ENCODE measurements at places on chromosomes 13 and 19.

DNA sequence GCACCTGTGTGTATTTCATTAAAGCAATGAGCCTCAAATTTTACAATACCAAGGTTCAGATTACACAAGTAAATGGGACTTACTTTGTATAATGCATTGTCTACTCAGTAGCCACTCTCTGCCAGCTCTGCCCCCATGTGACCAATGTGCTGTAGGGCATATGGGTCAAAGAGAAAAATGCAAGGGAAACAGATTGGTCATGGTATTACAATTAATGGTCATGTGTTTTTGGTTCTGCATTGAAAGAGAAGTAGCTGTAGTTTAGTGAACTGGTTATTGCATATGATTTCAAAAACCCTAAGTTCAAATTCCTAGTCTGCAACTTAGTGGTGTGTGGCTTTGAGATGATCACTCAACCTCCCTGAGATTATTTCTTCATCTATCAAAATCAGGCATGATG, 545.4 kb downstream of the SUCLA2 start:
- DNase-seq = no peak

GRCh38 chr13:92460479-92460878, 766.1 kb upstream of the GPC6 start:
- no peak for DNase-seq

DNA sequence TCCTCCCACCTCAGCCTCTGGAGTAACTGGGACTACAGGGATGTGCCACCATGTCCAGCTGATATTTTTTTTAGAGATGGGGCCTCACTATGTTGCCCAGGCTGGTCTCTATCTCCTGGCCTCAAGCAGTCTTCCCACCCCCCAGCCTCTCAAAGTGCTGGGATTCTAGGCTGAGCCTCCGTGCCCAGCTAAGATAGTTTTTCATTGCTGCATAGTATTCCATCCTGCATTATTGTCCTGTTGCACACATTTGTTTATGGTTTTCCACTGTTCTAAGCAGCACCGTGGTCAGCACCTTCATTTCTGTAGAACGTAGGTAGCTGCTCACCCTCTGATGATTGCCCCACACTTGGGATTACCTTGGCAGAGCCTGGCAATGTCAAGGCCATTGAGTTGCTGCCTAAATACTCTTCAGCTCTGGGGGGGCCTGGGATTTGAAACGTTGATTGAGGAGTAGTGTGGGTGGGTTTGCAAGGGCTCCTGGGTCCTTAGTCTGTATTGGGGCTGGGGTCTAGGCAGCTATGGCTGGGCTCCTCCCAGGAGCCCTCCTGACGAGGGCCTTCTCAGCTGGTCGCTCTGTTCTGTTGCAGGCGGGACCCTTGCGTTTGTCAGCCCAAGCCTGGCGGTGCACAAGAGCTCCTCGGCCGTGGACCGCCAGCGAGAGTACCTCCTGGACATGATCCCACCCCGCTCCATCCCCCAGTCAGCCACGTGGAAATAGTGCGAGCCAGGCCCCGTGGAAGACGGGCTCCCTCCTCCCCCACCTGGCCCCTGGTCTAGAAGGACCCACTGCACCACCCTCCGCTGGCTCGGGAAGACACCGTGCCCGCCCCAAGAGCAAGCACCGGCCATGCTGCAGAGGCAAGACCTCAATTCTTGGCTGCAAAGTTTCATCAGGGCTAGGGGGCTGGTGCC, 10.3 kb downstream of the TSSK6 start:
- no peak for DNase-seq

DNA sequence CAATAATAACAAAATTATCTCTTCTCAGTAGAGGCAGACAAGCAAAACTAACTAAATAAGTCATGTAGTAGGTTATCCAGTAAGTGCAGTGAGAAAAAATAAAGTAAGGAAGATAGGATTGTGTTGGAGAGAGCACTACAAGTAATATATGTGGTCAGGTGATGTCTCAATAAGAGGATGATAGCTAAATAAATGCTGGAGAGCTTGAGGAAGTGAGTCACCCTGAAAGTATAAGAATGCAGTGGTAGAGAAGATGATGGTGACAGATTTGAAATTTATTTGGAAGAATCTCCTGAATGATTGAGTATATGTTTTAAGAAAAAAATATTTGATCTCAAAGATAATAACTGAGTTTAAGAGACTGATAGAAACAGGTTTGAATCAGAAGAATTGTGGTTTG, 152.2 kb upstream of the PRR20A start:
- DNase-seq = no peak

GRCh38 chr13:63311587-63311986, 1895.9 kb upstream of the PCDH20 start:
- no peak for DNase-seq

- DNase-seq = no peak
Observed at GRCh38 chr13:102040812-102041211, 361.0 kb downstream of the FGF14 start.

GRCh38 chr19:47726467-47726866, 13.2 kb downstream of the EHD2 start:
- no peak for DNase-seq

GRCh38 chr13:103101901-103102300, 35.7 kb upstream of the SLC10A2 start:
- no peak for DNase-seq

DNA sequence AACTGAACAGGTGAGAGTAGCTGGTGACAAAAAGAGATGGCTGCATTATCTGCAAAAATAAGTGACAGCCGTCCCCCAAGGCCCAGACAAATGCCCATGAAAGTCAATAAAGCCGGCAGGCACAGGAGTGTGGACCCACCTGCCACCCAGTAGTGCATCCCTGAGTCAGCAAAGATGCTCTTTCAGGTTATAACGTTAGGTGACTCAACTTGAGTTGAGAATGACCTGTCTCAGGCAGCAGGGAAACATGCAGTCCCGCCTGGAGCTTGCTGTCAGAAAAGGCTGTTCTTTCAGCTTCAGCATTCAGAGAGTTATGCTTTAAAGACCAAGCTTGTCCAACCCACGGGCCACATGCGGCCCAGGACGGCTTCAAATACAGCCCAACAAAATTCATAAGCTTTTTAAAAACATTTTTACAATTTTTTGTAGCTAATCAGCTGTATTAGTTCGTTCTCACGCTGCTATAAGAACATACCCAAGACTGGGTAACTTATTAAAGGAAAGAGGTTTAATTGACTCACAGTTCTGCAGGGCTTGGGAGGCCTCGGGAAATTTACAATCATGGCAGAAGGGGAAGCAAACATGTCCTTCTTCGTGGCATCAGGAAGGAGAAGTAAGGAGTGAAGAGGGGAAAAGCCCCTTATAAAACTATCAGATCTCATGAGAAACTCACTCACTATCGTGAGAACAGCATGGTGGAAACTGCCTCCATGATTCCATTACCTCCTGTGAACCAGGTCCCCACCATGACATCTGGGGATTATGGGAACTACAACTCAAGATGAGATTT, 110.4 kb downstream of the RAB20 start:
- DNase-seq = no peak

- no peak for DNase-seq
Observed at GRCh38 chr13:84946192-84946591, 853.0 kb downstream of the SLITRK6 start.

DNA sequence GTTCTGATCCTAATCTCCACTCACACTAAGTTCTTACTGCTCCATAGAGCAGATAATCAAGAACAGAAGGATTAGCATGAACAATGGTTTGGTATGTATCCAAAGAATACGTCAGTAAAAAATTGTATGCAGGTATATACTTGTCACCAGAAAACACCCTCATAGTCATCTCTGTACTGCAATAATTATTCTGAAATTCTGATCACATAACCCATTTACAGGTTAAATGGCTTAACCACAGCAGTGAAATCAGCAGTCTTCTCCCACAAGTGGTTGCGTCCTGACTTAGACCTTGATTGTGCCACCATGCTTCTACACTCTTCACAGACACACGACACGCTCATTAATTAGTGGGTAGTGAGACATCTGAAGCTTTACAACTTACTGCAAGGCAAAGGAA, 50.9 kb downstream of the LNX2 start:
- DNase-seq = no peak

DNA sequence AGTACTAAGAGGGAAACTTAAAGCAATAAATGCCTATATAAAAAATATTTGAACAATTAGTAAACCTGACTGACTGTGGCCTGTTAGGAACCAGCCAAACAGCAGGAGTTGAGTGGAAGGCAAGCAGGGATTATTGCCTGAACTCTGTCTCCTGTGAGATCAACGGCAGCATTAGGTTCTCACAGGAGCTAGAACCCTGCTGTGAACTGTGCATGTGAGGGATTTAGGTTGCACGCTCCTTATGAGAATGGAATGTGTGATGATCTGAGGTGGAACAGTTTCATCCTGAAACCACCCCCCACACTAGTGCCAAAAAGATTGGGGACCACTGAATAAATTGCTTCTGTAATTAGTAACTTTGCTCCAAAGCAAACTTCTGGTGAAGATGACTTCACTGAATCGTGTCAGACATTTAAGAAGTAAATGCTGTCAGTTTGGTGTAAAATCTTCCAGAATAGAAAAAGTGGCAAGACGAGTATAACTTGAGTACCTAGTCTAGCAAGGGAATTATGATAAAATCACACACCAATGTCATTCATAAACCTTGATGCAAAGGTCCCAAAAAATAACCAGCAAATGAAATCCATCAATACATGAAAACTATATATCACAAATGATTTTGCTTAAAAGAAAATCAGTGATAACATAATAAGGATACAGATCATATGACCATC, 53.8 kb downstream of the SLC6A16 start:
- DNase-seq = no peak

GRCh38 chr19:53657778-53658177, 26.0 kb downstream of the DPRX start:
- no peak for DNase-seq

- DNase-seq = no peak
Observed at GRCh38 chr19:8866344-8866743, 34.2 kb downstream of the MBD3L1 start.

GRCh38 chr13:24894972-24895300, 131.0 kb downstream of the RNF17 start:
- DNase-seq = no peak

GRCh38 chr19:50492303-50493052, 15.8 kb upstream of the GARIN5A start:
- DNase-seq = peak; percentile 25

- no peak for DNase-seq
Observed at GRCh38 chr13:28575200-28575599, 80.3 kb upstream of the FLT1 start.

- DNase-seq = no peak
Observed at GRCh38 chr13:50993371-50993770, 83.8 kb downstream of the RNASEH2B start.

GRCh38 chr13:110713981-110714796, 689 bp downstream of the ING1 start:
- peak; percentile 78 for DNase-seq

- no peak for DNase-seq
Observed at GRCh38 chr13:73261739-73262216, 203.0 kb downstream of the KLF5 start.

- DNase-seq = no peak
Observed at GRCh38 chr19:17214508-17215126, 540 bp upstream of the USE1 start.

GRCh38 chr19:50590191-50590590, 22.0 kb upstream of the LRRC4B start:
- DNase-seq = no peak

- peak; percentile 67 for DNase-seq
Observed at GRCh38 chr19:2618611-2619010, 83.9 kb downstream of the GNG7 start.

- peak; percentile 60 for DNase-seq
Observed at GRCh38 chr19:3285647-3286176, 61.3 kb downstream of the CELF5 start.

DNA sequence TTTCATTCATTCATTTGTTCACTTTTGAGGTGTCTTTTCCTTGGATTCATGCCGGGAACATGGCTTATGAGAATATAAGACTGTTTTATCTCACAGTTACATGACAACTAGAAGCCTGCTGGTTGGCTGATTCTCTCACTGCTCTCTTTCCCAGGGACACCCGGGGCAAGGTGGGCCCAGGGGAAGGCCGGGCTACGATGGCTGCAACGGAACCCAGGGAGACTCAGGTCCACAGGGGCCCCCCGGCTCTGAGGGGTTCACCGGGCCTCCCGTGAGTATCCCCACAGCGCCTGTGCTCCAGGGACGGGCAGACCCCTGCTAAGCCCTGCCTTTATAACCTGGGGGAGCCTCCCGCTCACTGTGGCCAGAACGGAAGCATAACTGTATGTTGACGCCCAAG, 121.2 kb downstream of the COL4A2 start:
- no peak for DNase-seq

GRCh38 chr13:80989241-80989640, 648.3 kb upstream of the SPRY2 start:
- DNase-seq = no peak

DNA sequence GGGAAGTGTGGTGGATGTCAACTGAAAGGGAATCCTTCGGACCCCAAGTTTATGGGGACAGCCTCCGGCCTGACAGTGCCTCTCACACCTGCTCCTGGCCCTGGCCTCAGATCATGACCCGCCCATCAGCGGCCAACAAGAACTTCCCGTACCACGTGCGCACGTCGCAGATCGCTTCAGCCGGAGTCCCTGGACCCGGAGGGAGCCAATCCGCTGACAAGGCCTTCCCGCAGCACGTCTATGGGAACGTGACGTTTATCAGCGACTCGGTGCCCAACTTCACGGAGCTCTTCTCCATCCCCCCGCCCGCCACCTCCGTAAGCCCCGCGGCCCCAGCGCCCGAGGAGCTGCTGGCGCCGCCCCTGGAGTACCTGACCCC, 2.0 kb upstream of the MEGF8 start:
- no peak for DNase-seq

GRCh38 chr19:51125421-51126075, 842 bp downstream of the SIGLEC9 start:
- DNase-seq = no peak

- DNase-seq = peak; percentile 2
Observed at GRCh38 chr19:6161271-6161850, 25.9 kb downstream of the ACSBG2 start.

GRCh38 chr13:96091164-96092117, 1.5 kb downstream of the HS6ST3 start:
- DNase-seq = no peak

DNA sequence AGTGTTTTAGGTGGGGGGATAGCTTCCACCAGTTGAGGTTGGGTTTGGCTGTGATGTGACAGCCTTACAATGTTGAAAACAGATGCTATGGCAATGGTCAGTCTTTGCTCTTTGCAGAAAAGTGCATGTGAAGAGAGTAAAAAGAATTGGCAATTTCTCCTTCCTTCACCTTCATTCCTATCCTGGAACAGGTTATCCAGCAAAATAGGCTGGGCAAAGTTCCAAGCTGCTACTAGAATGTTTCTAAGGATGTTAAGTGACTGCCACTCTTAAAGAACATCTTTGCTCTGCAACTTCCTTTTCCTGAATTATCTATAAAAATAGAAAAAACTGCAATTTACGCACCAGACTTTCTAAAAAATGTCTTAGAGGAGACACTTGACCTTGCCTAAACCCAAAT, 50.1 kb upstream of the MYCBP2 start:
- no peak for DNase-seq
